ENCODE measurements at places on chromosomes 11 and 22.

GRCh38 chr22:30267382-30268302, 991 bp upstream of the OSM start:
- DNase-seq = no peak

GRCh38 chr11:35045236-35045820, 93.6 kb upstream of the CD44 start:
- DNase-seq = no peak

DNA sequence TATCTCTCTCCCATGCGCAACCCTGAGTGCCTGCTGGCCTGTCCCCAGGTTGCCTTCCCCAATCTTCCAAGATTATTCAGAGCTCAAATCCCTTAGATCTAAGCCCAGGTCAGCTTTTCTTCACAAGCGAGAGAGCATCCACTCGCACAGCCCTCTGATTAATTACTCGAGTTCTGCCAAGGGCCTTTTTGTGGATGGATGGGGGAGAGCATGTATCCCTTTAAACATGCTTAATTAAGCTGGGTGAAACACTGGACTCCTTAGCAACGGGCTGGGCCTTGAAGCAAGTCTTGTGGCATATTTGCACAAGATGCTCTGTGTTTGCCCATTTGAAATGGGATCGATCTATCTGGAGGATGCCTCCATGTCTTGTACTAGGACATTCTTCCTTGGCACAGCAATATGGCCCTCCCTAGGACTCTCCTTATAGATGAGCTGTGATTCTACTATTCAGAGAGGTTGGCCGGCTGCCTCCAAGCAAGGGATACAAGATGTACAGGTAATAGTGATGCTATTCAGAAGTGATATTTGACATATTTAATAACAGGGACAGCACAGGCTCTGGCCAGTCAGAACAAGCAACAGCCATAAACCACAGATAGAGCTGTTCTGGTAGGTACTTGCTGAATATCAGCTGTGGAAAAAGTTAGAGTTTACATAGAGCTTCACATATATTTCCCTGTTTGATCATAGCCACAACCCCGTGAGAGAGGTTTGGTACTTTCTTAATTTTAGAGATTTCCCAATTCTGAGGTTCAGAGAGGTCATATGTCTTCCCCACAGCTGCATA, 125.6 kb downstream of the CSNK2A3 start:
- no peak for DNase-seq

GRCh38 chr11:115170133-115170815, 333.9 kb downstream of the CADM1 start:
- no peak for DNase-seq

DNA sequence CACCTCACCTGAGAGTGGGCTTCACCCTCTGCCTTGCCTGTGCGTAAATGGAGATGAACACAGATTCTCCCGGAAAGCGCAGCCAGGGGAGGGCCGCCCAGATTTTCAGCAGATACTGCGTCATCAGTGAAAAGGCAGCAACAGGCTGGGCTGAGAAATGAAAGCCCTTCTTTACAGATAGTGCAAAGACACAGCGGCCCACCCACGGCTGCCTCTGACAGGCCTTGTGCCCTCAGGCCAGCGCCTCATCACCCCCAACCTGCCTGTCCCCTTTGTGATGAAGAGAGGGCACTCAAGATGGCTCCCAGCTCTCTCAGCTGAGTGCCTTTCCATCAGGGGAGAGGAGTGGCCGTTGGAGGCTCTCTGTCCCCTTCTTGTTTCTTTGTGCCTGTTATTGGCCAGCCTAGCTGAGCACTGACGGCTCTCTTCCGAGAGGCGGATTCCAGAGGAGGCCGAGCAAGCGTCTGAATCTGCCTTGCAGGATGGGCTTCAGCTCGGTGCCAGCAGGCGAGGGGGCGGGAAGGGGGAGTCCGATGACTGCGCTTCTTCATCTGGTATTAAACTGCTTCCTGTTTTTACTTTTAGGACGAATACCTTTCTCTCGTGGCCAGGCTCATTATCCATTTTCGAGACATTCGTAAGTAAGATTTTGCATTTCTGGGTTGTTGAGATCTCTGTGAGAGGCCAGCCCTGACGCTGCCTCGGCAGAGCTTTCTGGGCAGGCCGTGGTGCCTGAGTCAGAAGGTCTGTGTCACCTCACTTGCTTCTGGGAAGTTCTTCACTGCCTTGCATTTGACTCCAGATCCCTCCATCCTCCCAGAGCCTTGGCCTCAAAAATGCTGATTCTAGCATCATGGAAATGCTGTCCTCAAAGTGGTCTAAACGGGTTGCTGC, 43.7 kb downstream of the MED15 start:
- no peak for DNase-seq

- DNase-seq = no peak
Measured at GRCh38 chr11:77454867-77455655, 18.8 kb downstream of the PAK1 start.

GRCh38 chr11:63240791-63241379, 2.5 kb downstream of the SLC22A25 start:
- DNase-seq = no peak

GRCh38 chr22:31287818-31288495, 4.3 kb downstream of the PIK3IP1 start:
- DNase-seq = no peak

DNA sequence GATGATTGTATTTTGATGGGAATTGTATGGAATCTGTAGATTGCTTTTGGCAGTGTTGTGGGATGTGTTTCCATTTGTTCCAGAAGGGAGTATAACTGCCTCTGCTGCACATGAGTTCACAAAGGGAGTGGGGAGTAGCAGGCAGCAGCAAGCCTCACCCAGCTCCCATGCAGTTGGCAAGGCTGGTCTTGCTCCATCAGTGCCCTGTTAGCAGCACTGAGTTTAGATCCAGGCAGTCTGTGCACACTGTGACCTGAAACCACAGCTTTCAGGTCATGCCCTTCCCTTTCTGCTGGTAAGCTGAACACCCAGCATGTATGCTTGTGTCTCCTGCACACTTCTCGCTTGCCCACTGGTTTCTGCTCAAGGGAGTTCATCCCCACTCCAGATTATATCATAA, 3.7 kb upstream of the NUCB2 start:
- no peak for DNase-seq

DNA sequence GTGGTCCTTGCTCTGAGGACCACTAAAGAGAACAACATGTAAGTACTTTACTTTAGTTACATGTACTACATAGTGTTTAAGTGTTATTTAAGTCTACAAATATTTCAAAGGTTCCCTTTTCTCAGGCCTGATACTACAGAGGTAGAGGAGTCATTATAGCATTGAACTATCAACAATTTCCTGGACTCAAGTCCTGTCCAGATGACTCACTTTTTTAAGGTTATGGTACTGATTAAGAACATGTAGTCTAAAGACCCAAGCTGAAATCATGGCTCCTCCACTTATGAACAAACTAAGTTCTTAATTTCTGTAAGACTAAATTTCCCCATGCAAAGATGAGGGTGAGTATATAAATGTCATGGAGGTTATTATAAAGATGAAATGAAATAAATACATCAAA, 74.7 kb downstream of the NARS2 start:
- no peak for DNase-seq

DNA sequence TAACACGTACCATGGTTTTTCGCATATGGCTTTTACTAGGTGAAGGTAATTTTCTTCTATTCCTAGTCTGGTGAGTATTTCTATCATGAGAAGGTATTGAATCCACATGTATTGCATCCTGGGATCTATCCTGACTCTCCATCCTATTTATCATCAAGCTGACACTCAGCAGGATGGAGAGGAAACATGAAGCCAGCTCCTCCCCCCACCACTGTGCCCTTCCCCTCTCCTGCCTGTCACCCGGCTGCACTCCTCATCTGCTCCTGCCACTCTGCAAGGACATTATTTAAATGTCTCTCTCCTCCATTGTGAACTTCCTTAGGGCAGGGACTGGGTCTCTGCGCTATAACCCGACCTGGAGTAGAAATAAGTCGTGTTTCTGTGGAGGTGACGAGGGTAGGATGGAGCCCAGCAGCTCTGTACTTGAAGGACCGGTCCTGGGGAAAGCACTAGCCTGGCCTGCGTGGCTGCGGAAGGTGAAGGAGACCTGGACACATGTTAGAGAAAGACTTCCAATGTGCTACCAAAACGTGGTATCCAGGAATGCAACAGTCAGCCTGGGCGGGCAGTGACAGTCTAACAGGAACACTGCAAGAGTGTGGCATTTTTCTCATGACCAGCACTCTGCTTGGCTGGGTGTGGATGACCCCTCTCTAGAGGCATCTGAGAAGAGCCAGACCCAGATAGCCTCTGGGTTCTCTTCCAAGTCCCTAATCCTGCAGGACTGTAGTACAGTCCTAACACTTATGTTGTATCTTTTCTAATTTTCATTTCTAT, 111.2 kb downstream of the MICAL3 start:
- DNase-seq = no peak

- DNase-seq = no peak
Measured at GRCh38 chr22:40178417-40179409, 988 bp downstream of the TNRC6B start.

GRCh38 chr11:61632096-61632495, 48.1 kb upstream of the DAGLA start:
- DNase-seq = no peak

DNA sequence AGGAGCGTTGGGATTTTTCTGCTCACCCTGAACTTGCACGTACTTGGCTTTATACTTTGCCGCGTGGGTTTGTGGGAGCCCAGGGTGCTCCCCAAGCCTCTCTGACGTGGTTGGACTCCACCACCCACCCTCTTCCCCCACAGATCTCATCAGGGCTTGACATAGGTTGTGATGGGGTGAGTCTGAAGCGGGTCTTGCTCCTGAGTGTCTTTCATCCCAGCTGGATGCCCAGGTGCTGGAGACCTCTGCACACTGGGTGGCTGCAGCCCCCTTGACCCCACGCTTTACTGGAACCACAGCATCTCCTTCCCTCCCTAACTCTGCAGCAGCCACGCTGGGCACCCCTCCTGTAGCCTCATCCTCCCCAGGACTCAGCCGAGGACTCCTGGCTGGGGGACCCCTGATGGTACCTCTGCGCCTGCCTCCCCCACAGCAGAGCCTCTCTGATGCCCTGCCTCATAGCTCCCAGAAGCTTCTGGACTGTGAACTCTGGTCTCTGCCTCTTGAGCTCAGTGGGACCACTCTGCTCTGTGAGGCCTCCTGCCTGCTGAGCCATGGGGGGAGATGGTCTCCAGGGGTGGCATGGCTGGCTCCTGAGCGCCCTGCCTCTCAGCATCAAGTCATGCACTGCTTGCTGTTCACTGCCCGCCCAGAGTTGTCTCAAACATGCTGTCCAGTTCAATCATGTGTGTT, 45.2 kb downstream of the MYEOV start:
- no peak for DNase-seq

GRCh38 chr22:20957102-20957682, 9.9 kb upstream of the AIFM3 start:
- DNase-seq = no peak

- DNase-seq = no peak
Measured at GRCh38 chr11:83726316-83726715, 440.1 kb upstream of the CCDC90B start.

DNA sequence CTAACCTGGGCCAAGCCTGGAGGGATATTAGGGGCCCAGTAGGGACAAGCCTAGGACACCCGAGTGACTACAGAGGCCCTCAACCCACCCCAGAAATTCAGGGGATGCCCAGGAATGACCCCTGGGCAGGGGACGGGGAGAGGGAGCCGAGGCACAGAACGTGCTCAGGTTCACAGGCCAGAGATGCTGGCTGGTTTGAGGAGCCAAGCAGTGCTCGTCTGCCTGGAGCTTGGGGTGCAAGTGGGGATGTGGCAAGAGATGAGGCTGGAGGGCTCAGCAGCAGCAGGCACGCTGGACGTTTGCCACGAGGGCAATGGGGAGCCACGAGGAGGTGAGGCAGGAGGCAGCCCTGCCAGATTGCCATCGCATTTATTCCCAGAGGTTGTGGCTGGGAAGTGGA, 34.0 kb upstream of the EMID1 start:
- no peak for DNase-seq

Measured in amygdala (tissue), 56 donors.